NCI-H1436 (cell line): ENCODE measurements at places on chromosomes 3 and 15.
A peak's percentile ranks its signal among the peaks of the same experiment; 100 is the strongest.

- DNase-seq, result no peak
These were observed 22.5 kb upstream of the CNTN3 start for GRCh38 chr3:74636981-74637380.

DNA sequence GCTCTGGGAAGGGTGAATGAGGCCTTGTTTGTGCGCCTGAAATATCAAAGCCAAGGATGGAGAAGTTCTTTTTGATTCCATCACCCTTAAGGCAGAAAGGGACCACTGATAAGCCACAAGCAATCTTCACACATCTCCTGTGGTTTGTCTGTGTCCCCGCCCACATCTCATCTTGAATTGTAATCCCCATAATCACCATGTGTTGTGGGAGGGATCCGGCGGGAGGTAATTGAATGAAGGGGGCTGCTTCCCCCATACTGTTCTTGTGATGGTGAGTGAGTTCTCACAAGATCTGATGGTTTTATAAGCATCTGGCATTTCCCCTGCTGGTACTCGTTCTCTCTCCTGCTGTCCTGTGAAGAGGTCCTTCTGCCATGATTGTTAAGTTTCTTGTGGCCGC is 329.6 kb upstream of the RGMA start:
- no peak for DNase-seq

DNA sequence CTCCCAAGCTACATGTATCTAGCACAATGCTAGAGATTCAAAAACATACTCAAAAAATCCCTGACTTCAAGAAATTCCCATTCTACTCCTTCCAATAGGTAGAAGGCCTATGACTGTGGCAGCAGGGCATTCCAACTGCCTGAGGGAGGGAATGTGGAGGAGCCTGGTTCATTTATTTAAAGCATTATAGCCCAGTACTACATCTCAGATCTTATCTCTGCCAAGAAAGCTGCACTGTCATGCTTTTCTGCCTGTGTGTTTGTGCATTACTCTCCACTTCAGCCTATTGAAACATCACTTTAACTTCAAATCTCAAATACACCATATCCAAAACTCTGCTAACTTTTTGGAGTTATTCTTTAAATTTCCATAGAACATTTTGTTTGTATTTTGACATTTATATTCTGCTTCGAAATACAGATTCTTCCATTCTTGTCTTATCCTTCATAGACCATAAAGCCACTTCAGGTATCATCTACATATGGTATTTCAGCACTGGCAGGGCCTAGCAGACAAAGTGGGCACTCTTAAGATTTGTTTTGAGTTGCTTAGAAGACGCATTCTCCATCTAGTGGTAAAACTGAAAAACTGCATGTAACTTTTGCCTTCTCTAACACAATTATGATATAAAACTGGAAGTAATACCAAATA is 59.1 kb upstream of the NEDD4 start:
- DNase-seq, result peak; percentile 13

DNA sequence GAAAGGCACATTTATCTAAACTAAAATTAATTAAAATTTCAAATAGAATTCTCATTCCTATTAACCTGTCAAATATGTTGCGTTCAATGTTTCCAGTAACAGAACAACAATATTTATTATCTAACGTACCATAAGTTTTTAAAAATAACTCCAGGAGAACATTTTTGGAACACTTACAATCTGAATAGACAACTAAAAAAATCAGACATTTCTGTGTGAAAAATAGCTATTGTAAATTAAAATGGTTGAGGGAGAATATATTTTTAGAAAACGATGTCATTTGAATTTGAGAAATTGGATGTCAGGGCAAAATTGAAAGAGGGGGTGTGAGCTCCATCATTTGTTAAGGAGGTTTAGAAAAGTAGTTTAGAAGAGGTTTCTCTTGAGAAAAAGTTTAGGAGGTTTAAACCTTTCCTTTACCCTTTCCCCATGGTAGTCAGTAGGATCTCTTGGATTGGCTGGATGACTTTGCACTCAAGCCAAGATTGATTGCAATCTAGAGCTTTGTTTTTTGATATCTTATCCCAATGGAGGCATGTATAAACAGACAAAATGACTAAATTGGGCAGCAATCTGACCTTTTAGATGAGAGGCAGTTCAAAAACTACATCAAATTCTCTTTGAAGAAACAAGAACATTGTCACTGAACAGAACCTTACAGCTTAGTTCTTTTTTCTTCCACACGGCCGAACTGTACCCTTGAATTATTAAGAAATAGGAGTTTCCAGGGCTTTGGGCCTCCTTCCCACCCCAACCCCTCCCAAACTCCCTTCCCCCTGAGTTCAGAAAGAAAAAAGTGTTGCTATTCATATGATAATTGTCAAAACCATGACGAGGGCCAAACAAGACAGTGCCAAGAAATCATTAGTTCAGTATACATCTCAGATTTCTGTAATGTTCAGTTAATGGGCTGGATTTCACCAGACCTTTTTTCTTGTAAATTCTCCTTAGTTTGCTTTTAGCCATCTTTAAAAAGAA is 79.7 kb upstream of the CDIN1 start:
- no peak for DNase-seq

GRCh38 chr15:79168922-79169456 is 78.4 kb upstream of the RASGRF1 start:
- DNase-seq, result peak; percentile 79

DNA sequence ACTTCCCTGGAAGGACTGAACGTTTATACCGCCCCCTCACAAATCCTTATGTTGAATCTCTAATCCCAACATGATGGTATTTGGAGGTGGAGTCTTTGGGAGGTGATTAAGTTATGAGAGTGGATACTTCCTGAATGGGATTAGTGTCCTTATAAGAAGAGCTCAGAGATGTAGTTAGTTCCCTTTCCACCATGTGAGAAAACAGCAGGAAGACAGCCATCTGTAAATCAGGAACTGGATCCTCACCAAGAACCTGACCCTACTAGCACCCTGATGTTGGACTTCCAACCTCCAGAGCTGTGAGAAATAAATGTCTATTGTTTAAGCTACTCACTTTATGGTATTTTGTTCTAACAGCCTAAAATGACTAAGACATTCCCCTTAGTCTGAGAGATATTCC is 33.3 kb upstream of the SACM1L start:
- DNase-seq, result no peak

- no peak for DNase-seq
These were observed 31.2 kb upstream of the TMOD3 start for GRCh38 chr15:51798281-51798680.

- DNase-seq, result no peak
These were observed 19.1 kb downstream of the IREB2 start for GRCh38 chr15:78457101-78457500.

DNA sequence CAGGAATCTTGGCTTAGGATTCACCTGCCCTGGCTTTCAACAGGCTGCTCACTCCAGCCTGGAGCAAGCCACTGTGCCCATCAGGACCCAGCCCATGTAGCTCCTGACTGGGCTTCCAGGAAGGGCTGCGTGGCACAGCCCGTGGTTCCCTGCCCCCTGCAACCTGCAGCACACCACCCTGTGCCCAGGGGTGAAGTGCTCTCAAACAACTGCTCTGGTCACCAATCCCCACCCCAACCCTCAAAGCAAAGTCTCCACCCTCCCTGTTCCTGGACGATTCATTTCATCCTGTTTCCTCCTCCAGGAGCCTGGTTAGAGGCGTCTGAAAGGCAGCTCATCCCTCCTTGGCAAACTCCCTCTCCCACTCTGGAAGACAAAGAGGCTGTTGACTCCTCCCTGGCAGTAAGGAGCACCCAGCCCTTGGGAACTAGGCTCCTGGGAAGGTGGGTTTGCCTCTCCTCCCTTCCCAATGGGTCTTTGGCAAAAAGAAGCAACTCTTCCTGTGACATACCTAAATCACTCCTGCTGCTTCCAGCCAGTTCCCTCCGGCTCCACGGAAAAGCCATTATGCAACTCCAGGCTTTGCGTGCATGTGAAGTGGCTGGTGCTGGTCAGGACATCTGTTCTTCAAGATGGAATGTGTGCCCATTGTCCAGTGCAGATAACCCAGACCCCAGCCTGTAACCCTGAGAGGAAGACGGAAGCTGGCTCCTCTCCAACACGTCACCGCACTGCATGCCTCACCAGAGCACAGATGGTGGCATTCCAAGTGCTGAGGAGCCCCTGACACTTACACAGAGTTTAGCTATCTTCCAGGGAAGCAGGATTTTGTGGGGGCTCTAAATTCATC is 29.1 kb upstream of the VIPR1 start:
- no peak for DNase-seq

DNA sequence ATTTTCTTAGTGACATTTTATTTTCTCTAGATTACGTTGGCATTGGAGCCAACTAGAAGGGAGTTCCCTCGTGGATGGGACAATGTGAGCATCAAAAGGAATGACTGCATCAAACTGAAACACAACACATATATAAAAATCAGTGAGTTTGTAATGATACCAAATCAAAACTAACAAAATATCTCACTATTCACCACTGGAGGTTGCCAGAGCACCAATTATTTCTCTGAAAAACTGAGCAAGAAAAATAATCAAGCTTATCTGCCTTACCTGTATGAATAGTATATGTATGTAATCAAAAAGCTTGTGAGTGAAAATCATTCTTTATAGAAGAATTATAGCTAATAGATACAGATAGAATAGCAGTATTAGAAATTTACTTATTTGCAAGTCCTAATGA is 46.8 kb upstream of the OTOL1 start:
- no peak for DNase-seq

DNA sequence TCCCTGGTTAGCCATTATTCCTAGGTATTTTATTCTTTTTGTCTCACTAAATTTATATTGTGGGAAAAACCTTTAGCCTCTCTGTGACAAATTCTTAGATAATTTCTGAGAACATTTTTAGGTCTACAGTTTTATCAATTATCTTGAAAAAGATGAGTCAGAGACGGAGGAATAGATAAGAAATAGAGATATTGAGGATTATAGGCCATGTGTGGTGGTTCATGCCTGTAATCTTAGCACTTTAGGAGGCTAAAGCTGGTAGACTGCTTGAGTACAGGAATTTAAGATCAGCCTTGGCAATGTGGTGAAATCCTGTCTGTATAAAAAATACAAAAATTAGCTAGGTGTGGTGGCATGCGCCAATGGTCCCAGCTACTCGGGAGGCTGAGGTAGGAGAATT is 960.2 kb downstream of the SQOR start:
- DNase-seq, result no peak
